ENCODE measurements at places on chromosomes 13 and 19. TPM values are rescaled to one million over a fixed set of nuclear protein-coding genes. Genes with fewer than 3 reads are reported as not detected.

The LIG4 gene
- total RNA-seq = 8.3 TPM

DNA sequence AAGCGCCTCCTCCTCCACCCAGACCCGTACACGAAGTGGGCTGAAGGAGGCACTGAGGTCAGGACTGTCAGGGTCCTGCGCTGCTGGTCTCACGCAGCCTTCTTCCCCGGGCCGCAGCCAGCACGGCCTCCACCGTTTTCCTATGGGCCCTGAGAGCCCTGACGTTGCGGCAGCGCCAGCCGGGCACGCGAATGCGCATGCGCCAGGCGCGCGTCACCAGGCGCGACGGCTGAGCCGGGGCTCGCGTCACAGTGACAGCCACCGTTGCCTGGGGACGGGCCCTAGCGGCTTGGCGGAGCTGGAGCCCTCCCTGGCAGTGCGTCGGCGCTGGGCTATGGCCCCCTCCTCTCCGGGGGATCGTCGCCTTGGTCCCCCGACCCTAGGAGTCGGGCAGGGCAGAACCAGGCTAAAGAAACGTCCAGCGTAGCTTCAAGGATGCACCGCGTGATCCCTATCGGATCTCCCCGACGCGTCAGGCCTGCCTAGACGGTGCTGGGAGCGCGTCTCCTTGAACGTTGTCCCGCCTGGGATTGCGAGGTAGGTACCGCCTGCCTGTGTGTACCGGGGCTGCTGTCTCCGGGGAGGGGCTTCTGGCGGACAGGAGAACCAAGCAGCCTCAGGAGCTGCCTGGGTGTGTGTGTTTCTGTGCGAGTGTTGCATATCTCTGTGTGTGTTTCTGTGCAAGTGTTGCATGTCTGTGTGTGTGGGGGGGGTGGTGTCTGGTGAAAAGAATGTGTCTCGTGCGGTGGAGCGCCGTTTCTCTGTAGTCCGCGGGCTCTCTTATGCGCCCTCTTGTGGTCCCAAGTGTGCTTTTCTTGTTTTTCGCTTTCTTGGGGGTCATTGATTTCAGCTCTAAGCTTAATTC is 43.2 kb downstream of the ZNF571 start:
- DNase-seq = no peak

GRCh38 chr19:4506449-4507149 is 11.7 kb downstream of the PLIN4 start:
- no peak for DNase-seq

DNA sequence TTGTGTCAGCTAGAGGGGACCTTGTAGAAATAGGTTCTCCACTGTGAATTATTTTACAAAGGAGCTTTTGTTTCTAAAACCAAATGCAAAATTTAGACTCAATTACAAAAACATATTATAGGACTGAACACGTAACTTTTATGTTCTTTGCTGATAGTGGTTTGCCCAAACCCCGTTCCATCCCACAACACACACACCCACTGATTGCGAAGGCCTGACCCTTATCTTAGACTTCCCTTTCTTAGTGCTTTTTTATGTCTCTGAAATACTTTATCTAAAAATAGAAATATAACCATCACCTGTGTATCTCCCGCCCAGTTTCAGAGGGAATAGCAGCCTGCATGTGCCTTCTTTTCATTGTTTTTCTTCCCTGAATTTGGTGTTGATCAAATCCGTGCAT is 13.0 kb downstream of the CCNA1 start:
- no peak for DNase-seq

GRCh38 chr19:33795370-33796163 is 1.1 kb upstream of the KCTD15 start:
- peak; percentile 88 for DNase-seq

The LHB gene
- not detected for total RNA-seq

DNA sequence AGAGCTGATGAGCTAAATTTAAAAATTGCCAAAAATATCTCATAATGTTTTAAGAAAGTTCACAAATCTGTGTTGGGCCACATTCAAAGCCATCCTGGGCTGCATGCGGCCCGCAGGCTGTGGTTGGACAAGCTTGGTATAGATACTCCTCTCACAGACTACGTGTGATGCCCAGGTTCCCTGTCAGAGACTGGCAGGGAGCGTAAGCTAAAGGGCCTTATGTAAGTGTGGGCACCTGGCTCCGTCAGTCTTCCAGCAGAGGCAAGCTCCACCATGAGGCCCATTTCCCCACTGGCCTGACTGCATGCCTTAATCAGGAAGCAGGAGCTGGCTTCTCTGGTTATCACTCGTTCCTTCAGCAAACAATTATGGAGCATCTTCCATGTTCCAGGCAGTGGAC is 200.2 kb downstream of the FOXO1 start:
- DNase-seq = no peak

DNA sequence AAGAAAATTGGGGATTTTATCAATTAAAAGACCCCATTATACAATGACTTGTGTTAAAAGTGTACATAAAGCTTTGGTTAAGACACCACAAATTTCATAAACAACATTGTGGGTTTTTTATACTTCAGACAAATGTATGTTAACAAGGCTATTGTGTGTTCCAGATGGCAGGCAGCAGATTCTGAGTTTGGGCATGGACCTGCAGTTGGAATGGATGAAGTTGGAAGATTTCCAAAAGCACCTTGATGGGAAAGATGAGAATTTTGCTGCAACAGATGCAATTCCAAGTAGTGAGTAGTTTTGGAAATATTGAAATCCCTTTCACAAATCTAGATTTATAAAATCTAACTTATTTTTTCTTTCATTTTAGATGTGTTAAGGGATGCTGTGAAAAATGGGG is 25.4 kb downstream of the MPHOSPH8 start:
- no peak for DNase-seq

- DNase-seq = no peak
Measured at GRCh38 chr19:19068659-19069654, 5.2 kb downstream of the SLC25A42 start.

GRCh38 chr13:46866150-46866549 is 30.7 kb downstream of the HTR2A start:
- DNase-seq = peak; percentile 74

DNA sequence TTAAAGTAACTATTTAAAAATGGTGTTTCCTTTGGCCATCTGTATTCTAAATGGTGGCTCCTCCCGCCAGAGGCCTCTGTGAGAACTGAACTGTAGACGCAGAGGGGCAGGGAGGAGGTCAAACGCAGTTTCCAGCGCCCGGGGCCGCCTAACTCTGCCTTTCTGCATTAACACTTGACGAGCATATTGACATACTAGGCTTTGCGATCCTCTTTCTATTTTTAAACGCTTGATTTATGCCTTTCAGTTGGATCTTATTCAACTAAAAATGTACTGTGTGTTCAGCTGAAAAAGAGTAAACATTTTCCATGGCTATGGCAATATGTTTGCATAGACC is 74.7 kb downstream of the SPACA7 start:
- no peak for DNase-seq

DNA sequence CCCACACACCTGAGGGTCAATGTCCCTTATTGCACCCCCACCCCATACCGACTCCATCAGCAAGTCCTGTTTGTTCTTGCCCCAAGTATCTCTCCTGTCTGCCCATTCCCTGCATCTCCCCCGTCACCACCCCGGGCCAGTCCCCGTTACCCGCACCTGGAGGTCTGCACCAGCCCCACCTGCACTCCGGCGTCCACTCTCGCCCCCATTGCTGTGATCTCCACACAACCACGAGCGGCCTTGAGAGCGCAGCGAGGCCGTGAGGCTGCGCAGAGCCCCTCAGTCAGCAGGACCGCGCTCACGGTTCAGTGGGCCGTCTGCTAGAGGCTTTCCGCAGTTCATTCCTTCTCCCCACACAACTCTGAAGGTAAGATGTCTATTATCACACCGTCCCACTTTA is 152.8 kb downstream of the KATNAL1 start:
- DNase-seq = peak; percentile 42

DNA sequence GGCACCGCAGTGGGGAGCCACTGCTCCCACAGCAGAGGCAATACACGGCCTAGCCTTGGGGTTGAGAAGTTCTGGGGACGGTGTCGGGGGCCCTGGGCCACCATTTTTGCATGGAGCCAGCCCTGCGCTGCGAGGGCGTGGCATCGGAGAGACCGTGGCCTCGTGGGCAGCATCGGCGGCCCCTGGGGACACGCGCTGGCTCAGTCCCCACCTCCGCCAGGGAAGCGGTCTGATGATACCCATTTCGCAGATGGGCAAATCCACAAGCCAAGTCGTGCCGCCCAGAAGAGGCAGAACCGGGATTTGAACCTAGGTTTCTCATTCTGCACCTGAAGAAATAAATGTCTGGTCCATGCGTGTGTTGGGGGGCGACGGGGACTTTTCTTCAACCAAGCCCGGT is 1.2 kb upstream of the UPK1A start:
- peak; percentile 35 for DNase-seq

The ZNF154 gene
- total RNA-seq = 6.1 TPM

The KLK12 gene
- total RNA-seq = not detected
